ENCODE measurements at places on chromosomes 4 and X. TPM values are rescaled to one million over a fixed set of nuclear protein-coding genes. Genes with fewer than 3 reads are reported as not detected.

DNA sequence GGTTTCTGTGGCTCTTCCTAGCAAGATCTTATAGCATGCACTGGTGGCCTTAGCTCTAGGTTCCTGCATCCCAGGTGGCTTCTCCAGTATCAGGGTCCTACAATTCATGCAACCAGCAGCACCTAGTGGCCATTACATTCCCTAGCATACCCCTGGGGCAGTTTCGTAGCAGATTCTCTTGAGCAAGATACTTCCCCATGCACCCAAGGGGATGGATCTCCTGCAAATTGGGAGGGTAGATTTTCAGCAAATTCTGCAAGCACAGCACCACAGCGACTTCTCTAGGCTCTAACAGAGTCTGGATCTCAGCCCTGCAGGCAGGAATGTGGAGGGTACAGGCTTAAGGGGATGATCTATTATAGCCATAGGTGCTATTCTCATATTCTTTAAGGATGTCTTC is 13.1 kb upstream of the SLC9B1 start:
- H3K4me1 ChIP-seq = no peaks in the 10 kb centered on the region
- H3K27me3 ChIP-seq = no peaks in the 10 kb centered on the region
- no peak overlapping the region for H3K4me3 ChIP-seq
- H3K27ac ChIP-seq = no peak overlapping the region

Gene UGT2B11
- polyA plus RNA-seq = not detected

- DNase-seq = no peak
- H3K36me3 ChIP-seq = no peaks in the 10 kb centered on the region
- H3K27me3 ChIP-seq = no peaks in the 10 kb centered on the region
These were observed 250.4 kb downstream of the TMA16 start for GRCh38 chr4:163744861-163745260.

DNA sequence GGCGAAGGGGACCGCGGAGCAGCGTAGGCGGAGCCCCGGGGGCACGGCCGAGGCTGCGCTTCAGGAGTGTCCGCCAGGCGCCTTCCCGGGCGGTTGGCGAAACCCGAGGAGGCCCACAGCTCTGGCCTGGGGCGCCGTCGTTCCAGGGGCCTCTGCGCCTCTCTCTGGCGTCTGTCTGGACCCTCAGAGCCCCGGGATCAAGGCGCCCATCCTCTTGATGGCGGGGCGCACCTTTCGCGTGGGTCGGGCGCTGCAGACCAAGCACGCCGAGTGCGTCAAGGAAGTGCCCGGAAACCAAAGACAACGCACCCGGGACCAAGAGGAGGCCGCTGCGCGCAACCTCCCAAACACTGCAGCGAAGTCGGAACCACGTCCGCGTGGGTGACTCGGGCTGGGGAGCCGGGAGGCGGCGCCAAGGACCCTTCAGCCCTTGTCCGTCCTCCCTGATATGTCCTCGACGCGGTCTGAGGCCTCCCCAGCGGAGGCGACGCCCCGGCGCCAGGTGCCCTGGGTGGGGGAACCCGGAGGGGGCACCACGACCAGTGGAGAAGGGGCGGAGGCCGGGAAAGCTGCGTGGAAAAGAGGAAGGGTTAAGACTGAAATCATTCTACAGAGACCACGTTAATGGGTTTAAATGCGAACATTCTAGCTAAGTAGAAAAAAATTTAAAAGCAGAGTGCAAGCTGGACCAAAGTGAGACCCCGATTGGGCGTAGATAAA is 9.9 kb downstream of the HMX1 start:
- H3K27me3 ChIP-seq = peaks cover 9% of the 10 kb centered on the region
- no peak overlapping the region for H3K27ac ChIP-seq
- no peak overlapping the region for H3K4me3 ChIP-seq
- DNase-seq = no peak

- H3K27ac ChIP-seq = no peak overlapping the region
- no peaks in the 10 kb centered on the region for H3K36me3 ChIP-seq
These were observed 171.4 kb downstream of the NWD2 start for GRCh38 chr4:37415845-37416369.

Gene TRIM75
- polyA plus RNA-seq = not detected

DNA sequence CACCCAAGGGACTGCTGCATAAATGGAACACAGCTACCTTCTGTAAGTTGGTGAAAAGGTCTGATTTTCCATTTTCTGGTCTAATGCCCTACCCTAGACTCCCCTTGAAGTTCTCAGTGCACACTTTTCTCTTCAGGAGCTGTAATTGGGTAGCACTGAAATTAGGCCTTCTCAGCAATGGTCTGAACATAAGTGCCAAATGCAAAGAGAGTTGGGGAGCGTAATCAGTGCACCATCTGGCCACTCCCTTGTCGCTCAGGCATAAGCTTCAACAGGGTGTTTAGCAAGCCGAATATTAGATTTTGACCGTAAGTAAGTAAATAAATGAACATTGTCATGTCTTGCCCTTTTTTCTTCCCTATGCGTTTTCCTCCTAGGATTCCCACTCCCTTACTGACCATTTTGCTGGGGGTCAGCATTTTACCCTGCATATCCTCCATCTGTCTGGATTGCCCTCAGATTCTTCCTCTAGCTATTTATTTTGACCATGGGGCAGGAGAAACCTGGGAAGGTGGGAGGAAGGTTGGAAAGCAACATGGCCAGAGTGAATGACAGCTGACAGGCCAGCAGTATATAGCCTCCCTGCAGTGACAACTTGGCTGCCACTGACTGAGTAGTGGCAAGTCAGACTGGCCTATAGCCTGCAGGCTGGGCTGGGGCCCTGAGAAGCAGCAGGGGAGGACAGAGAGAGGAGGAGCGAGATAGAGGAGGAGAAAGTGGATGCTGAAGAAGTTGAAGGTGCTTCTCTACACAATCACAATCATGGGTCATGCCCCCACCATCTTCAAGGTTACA is 2.7 kb downstream of the NHSL2 start:
- no peak overlapping the region for H3K4me3 ChIP-seq
- no peaks in the 10 kb centered on the region for H3K4me1 ChIP-seq
- DNase-seq = no peak

DNA sequence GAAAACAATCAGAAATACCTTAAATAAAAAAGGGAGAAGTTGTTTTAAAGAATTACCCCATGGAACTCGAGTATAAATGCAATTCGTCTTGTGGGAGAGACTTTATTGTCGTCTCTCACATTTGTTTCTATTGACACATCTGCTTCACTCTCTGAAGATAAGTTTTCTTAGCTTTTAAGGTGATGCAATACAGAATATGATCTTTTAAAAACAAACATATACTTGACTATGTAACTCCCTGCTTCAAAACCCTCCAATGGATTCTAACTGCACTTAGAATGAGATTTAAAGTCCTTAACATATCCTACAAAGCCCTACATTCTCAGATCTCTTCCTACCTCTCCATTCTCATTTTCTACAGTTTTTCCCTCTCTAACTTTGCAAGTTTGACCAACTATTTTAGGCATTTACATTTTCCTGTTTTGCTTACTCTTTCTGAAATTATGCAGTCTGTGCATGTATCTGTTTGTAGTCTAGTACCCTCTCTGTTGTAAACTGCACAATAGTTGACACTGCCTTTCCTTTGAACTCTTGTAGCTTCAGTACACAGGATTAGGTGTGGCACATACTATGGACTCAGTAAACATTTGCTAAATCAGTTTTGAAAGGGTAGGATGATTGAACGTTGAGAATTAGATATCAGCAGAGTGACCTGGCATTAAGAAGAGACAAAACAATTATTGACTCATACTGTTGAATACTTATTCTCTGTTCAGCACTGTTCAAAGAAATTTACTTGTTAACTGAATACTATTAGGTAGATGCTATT is 59.8 kb downstream of the AGTR2 start:
- no peak for DNase-seq
- no peaks in the 10 kb centered on the region for H3K36me3 ChIP-seq
- no peak overlapping the region for H3K27ac ChIP-seq
- no peak overlapping the region for H3K4me3 ChIP-seq
- no peaks in the 10 kb centered on the region for H3K4me1 ChIP-seq
- no peaks in the 10 kb centered on the region for H3K27me3 ChIP-seq

Gene LRCH2
- polyA plus RNA-seq = not detected

- peaks cover 6% of the 10 kb centered on the region for H3K4me1 ChIP-seq
- no peak overlapping the region for H3K27ac ChIP-seq
- no peaks in the 10 kb centered on the region for H3K27me3 ChIP-seq
- peak overlapping the region; percentile 61 for H3K4me3 ChIP-seq
- DNase-seq = no peak
These were observed 493 bp upstream of the UCHL1 start for GRCh38 chr4:41256131-41256739.

- no peak for DNase-seq
- H3K36me3 ChIP-seq = no peaks in the 10 kb centered on the region
- H3K27ac ChIP-seq = no peak overlapping the region
- no peaks in the 10 kb centered on the region for H3K27me3 ChIP-seq
These were observed 44.8 kb downstream of the RPS6KA3 start for GRCh38 chrX:20221902-20222301.

- no peaks in the 10 kb centered on the region for H3K36me3 ChIP-seq
- H3K27me3 ChIP-seq = peaks cover 2% of the 10 kb centered on the region
- no peak overlapping the region for H3K4me3 ChIP-seq
- peaks cover 10% of the 10 kb centered on the region for H3K4me1 ChIP-seq
These were observed 70.8 kb downstream of the SMARCA1 start for GRCh38 chrX:129452523-129452922.

DNA sequence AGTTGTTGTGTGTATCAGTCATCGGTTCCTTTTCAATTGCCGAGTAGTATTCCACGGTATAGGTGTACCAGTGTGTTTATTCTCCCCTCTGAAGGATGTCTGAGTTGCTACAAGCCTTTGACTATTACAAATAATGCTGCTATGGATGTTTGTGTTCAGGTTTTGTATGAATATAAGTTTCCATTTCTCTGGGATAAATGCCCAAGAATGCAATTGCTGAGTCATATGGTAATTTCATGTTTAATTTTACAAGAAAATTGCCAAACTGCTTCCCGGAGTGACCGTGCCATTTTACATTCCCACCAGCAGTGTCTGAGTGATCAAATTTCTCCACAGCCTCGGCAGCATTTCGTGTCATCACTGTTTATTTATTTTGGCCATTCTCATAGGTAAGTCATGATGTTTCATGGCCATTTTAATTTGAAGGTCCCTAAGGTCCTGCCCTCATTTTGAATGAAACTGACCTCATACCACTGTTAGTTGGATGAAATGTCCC is 73.9 kb downstream of the IRF2 start:
- peaks cover 6% of the 10 kb centered on the region for H3K4me1 ChIP-seq
- H3K27me3 ChIP-seq = no peaks in the 10 kb centered on the region
- peaks cover 42% of the 10 kb centered on the region for H3K36me3 ChIP-seq
- H3K4me3 ChIP-seq = no peak overlapping the region

Gene TREX2
- 0.67 TPM for polyA plus RNA-seq

- peak overlapping the region; percentile 70 for H3K27ac ChIP-seq
- H3K4me1 ChIP-seq = peaks cover 70% of the 10 kb centered on the region
- peak overlapping the region; percentile 6 for H3K4me3 ChIP-seq
- H3K36me3 ChIP-seq = no peaks in the 10 kb centered on the region
- no peak for DNase-seq
These were observed 25.8 kb downstream of the DOCK11 start for GRCh38 chrX:118521435-118521834.

Gene ARL13A
- not detected for polyA plus RNA-seq

Gene PPP3CA
- 9.4 TPM for polyA plus RNA-seq

GRCh38 chrX:96907516-96908272 is 24.0 kb downstream of the RPA4 start:
- DNase-seq = no peak
- no peaks in the 10 kb centered on the region for H3K4me1 ChIP-seq
- no peak overlapping the region for H3K4me3 ChIP-seq
- no peak overlapping the region for H3K27ac ChIP-seq

GRCh38 chr4:78058591-78059523 is 1.7 kb downstream of the FRAS1 start:
- H3K4me1 ChIP-seq = peaks cover 28% of the 10 kb centered on the region
- H3K4me3 ChIP-seq = peak overlapping the region; percentile 83
- H3K27me3 ChIP-seq = peaks cover 36% of the 10 kb centered on the region
- H3K27ac ChIP-seq = no peak overlapping the region

GRCh38 chr4:175034986-175035705 is 117.0 kb downstream of the ADAM29 start:
- no peaks in the 10 kb centered on the region for H3K27me3 ChIP-seq
- H3K4me3 ChIP-seq = no peak overlapping the region
- DNase-seq = no peak
- H3K4me1 ChIP-seq = no peaks in the 10 kb centered on the region

Gene PRRG1
- not detected for polyA plus RNA-seq

GRCh38 chrX:120302434-120302833 is 8.8 kb downstream of the TMEM255A start:
- peaks cover 68% of the 10 kb centered on the region for H3K4me1 ChIP-seq
- peaks cover 7% of the 10 kb centered on the region for H3K27me3 ChIP-seq
- H3K36me3 ChIP-seq = no peaks in the 10 kb centered on the region

Gene CFP
- polyA plus RNA-seq = 22.0 TPM

Gene MCTS1
- polyA plus RNA-seq = 80.5 TPM

Gene DRP2
- 0.20 TPM for polyA plus RNA-seq

Gene VCX3A
- not detected for polyA plus RNA-seq

GRCh38 chr4:48129307-48130014 is 4.6 kb downstream of the TXK start:
- peak overlapping the region; percentile 93 for H3K4me3 ChIP-seq
- H3K27ac ChIP-seq = peak overlapping the region; percentile 97
- H3K36me3 ChIP-seq = peaks cover 29% of the 10 kb centered on the region
- H3K4me1 ChIP-seq = peaks cover 95% of the 10 kb centered on the region
- peaks cover 2% of the 10 kb centered on the region for H3K27me3 ChIP-seq
- DNase-seq = peak; percentile 75

DNA sequence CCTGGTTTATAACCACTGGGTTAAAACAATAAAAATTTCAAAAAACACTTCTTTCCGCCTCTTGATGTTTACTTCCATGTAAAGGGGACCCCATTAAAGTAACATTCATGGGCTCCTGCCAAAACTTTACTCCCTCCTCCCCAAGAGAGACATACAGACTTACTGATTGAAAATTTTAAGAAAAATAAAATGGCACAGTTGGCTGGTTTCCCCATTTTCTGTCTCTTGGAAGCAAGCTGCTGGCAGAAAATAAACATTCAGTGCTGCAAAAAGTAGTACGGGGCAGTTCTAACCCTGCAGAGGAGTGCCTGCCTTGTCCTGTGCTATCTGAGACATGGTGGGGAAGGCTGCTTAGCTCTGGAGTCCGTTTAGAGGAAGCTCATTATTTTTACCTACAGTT is 187.3 kb upstream of the INTU start:
- no peaks in the 10 kb centered on the region for H3K4me1 ChIP-seq
- no peaks in the 10 kb centered on the region for H3K36me3 ChIP-seq
- no peaks in the 10 kb centered on the region for H3K27me3 ChIP-seq
- no peak overlapping the region for H3K4me3 ChIP-seq
- DNase-seq = no peak

Gene KCND1
- polyA plus RNA-seq = not detected

DNA sequence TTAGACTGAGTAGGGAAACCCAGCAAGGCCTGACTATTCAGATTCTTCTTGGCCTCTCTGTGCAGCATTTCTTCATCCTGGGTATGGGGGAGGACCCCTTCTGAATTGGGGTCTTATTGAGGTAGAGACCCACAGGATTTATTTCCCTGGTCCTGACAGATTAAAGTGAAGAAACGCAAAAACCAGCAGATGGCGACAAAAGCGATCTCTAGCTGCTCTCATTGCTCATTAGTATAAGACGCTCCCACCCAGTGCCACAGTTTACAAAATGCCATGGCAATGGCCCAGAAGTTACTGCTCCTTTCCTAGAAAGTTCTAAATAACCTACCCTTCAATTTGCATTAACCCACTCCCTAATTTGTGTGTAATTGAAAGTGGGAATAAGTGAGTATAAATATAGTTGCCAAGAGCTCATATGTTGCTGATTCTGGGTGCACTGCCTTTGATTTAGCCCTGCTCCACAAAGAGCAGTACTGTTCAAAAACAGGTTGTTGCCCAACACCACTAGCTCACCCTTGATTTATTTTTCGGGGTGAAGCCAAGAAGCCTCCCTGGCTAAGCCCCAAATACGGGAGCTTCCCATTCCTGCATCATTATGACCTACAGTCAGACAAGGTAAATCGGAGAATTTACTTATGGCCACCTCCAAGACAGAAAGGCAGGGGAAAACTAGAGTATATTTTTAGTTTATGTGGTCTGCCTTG is 3.7 kb upstream of the BEX4 start:
- peak; percentile 26 for DNase-seq
- H3K4me1 ChIP-seq = peaks cover 13% of the 10 kb centered on the region
- H3K27me3 ChIP-seq = peaks cover 19% of the 10 kb centered on the region
- no peak overlapping the region for H3K27ac ChIP-seq
- H3K4me3 ChIP-seq = no peak overlapping the region
